EL (cell line): ENCODE measurements at places on chromosomes 11 and 22.

DNA sequence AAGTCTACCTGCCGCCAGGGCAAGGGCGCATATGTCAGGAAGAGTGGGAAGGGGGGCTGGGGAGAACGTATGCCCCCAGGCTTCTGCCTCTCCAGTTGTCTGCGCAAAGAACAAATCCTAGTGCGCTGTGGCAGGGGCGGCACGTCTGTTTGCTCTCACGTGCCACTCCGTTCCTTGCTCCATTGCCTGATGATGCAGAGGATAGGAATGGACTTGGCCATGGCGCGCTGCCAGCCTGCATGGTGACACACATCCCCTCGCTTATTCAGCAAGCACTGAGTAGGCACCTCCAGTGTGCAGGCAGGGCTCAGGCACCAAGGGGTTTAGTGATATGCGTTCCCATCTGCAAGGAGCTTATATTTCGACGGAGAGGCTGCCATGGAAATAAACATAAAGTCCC is 45.4 kb upstream of the SLC22A12 start:
- DNase-seq = peak; percentile 97

GRCh38 chr22:50058906-50059880 is 1.1 kb upstream of the TTLL8 start:
- peak; percentile 23 for DNase-seq

DNA sequence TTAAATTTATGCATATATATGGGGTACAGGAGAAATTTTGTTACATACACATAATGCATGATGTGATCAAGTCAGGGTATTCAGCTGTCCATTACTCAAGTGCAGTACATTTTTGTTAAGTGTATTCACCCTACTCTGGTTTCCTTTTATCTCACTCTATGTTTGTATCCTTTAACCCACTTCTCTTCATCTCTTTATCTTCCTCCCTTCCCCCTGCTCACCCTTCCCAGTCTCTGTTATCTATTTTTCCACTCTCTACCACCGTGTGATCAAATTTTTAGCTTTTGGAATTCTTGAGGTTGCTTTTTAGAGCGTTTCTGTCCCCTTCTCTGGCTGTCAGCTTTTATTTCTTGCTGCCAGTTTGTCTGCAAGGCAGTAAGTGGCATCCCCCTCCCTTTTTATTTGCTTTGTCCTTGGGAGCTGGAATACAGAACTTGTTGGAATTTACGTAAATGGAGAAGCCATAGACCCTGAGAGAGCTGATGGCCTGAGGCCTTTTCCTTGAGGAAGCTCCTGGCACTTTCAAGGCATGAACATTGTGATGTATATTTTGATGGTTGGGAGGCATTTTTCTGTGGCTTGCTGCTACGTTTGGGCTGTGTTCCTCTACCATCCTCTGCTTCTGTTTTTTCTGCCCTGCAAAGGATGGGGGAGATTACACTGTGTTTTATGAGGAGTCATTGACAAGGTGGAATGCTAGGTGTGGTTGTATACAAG is 148.6 kb downstream of the LDLRAD3 start:
- DNase-seq = peak; percentile 16

- no peak for DNase-seq
These were observed 13.0 kb upstream of the VPS37C start for GRCh38 chr11:61174273-61174672.

GRCh38 chr11:114426280-114426679 is 13.0 kb upstream of the REXO2 start:
- no peak for DNase-seq

DNA sequence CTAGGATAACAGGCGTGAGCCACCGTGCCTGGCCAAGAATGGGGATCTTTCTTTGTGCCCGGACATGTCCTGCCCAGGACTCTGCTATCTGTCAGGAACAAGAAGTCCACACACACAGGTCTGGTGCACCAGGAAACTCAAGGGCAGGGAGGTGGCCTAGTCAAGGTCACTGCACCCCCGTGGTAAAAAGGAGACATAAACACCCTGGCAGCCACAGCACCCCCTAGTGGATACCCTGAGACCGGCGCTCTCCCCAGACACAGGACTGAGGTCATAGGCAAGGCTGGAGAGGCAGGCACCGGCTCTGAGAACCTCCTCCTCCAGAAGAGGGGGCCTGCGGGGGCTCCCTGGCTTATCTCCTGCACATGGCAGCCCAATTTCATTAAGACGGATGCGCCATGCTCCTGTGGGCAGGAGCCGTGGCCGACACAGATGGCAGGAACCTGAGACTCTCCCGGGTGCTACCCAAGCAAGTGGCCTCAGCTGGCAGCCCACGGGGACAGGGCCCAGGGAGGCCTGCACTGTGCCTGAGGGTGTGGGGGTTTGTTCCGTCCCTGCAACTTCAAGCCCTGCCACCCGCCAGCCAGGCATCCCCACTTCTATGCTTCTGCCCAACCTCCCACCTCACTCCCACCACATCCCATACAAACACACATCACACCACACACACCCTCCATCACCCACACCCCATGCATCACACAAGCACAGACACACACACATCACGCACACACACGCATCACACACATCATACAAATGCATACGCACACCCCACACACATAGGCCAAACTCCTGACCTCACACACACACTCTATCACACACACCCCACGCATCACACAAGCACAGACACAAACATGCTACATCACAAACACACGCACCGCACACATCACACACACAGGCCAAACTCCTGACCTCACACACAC is 19.6 kb downstream of the MACROD1 start:
- DNase-seq = peak; percentile 49

DNA sequence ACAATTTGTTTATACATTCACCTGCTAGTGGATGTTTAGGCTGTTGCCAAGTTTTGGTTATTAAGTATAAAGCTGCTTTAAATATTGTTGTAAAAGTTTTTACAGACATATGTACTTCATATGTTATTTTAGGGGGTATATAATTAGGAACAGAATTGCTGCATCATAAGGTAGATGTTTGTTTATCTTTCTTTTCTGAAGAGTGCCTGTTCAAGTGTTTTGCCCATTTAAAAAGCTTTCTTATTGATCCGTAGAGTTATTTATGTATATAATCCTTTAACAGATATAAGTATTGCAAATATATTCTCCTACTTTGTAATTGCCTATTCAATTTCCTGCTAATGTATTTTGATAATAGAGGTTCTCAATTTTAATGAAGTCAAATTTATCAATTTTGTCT is 11.3 kb upstream of the CCDC81 start:
- no peak for DNase-seq

DNA sequence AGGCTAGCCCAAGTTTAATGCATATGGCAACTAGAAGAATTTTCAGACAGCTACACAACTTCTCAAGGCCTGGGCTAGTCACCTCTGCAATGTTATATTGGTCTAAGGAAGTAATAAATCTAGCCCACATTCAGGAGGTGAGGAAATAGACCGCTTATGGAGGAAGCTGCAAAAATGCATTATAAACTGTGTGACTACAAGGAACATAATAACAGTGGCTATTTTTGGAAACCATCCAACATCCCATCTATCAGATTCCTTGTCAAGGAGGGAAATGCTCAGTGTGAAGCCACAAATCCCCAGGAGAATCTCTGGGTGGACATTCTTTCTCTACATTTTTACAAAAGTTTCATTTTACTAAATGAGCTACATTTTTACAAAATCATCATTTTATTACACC is 76.1 kb downstream of the BBOX1 start:
- peak; percentile 57 for DNase-seq

- DNase-seq = no peak
These were observed 45.6 kb upstream of the ARHGAP42 start for GRCh38 chr11:100641456-100641855.

GRCh38 chr11:64869571-64870175 is 8.7 kb downstream of the EHD1 start:
- DNase-seq = no peak

- DNase-seq = peak; percentile 91
These were observed 16.1 kb downstream of the BIK start for GRCh38 chr22:43126501-43127165.

DNA sequence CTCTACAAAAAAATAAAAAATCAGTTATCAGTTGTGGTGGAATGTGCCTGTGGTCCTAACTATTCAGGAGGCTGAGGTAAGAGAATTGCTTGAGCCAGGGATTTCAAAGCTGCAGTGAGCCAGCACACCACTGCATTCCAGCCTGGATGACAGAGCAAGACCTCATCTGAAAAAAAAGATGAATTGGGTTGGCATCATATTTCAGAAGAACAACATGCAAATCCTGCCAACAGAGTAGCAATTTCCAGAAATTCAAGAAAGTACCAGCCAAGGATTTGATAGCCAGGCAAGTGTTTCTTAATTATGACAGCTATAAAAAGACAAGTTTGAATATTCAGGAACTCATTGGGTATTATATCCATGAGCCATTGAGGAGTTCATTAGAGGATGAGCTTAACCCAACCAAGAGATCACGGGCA is 75.2 kb downstream of the USP47 start:
- peak; percentile 86 for DNase-seq

- DNase-seq = no peak
These were observed 9.6 kb upstream of the SLC6A5 start for GRCh38 chr11:20589796-20590195.

- no peak for DNase-seq
These were observed 61.7 kb downstream of the PRDM11 start for GRCh38 chr11:45208135-45208534.

- DNase-seq = no peak
These were observed 893.3 kb downstream of the FAM181B start for GRCh38 chr11:81840380-81840779.

DNA sequence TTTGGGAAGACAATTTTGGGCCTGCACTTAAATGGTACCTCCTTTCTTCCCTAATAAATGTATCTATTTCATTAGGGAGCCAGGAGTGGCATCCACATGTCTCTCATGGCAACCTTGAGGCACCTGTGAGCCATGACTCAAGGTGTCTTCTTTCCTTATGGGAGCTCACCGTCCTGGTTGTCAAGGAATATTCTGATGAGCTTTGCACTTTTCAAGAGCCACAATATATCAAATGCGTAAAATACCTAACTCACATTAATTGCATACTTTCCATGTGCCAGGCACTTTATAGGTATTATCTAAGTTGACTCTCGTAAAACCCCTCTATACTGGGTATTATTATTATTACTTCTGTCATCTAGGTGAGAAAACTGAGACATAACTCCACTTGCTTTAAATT is 32.5 kb downstream of the MUC15 start:
- DNase-seq = no peak

DNA sequence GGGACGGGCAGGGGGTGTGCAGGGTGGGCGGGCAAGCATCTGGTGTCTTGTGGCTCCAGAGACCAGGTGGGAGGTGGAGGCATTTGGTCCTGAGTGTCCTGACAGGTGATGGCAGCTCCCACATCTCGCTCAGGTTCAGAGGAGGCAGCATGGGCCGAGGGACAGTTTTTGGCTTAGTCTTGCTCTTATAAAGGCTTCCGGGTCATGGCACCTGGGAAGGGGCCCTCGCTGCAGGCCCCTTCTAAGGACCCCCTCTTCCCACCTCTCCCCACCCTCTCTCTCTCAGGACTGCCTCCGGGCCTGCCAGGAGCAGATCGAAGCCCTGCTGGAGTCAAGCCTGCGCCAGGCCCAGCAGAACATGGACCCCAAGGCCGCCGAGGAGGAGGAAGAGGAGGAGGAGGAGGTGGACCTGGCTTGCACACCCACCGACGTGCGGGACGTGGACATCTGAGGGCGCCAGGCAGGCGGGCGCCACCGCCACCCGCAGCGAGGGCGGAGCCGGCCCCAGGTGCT is 9.9 kb downstream of the CCND1 start:
- DNase-seq = no peak

DNA sequence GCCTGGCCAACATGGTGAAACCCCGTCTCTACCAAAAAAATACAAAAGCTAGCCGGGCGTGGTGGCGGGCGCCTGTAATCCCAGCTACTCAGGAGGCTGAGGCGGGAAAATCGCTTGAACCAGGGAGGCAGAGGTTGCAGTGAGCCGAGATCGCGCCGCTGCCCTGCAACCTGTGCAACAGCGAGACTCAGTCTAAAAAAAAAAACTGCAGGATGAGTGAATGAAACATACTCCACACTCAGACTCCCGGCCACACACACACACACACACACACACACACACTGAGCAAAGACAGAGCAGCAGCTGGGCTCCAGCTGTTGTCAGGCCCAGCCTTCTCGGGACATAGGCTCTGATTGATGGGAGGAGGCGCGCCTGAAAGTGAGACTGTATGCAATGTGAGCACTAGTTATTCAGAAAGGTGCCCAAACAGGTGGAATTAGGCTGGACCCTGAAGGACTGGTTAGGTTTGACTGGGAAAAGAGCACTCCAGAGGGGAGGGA is 1.5 kb upstream of the PLEKHA7 start:
- DNase-seq = no peak

GRCh38 chr11:4050138-4050537 is 44.5 kb upstream of the RRM1 start:
- DNase-seq = no peak

GRCh38 chr11:28107191-28107749 is 686 bp downstream of the KIF18A start:
- DNase-seq = no peak

GRCh38 chr22:35353318-35353717 is 27.6 kb upstream of the HMOX1 start:
- DNase-seq = no peak

DNA sequence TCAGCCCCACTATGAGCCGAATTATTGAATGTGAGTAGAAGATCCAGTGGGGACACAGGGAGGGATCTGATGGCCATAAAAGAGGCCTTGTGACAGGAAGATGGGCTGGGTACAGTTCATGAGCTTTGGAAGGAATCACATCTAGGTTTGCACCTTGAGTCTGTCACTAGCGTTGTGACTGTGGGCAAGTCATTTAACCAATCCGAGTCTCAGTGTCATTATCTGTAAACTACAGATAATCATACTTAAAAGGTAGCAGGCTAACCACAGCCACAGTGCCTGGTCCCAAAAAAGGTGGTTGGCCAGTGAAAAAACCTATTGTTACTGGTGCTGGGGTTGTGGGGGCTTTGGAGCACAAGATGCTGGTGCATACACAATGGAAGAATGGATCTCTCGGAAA is 3.8 kb downstream of the HEPN1 start:
- no peak for DNase-seq

DNA sequence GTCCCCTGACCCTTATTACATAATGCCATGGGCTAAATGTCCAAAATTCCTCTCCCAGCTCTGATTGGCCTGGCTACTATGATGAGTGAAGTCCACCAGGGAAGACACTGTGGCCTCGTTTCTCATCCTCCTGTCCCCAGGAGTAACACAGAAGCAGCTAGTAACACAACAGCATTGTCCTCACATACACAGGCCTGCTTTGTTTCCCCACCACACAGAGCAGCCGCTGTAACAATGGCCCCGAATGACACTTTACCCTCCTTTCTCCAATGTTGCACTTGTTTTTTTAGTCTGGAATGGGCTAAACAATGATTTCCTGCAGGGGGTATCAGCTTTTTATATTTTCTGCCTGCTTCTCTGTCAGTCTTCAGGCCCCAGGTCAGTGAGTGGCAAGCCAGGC is at the start of gene PRR5L:
PRR5L (plus strand) TSS at position 363 of the 400 bp plus-strand sequence. CDS start 104,834 bp downstream, outside the sequence.
- no peak for DNase-seq

- DNase-seq = no peak
These were observed 2.2 kb upstream of the VWCE start for GRCh38 chr11:61297341-61297740.

DNA sequence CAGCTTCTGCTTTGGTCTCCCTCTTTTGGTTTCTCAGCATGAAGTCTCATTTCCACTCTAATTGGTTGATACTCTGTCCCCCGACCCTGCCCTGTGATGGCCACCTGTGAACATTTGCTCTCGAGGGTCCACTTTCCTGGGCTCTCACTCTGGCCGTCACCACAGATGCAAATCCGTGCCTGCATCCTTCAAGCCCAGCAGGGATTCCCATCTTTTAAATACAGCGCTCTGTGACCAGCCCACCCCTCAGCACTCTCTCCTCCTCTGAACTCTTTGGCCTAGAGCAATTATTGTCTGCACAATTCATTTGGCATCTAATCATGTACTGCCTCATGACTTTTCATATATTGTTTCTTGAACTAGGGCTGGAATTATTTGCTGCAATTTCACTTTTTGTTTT is 26.0 kb downstream of the PKNOX2 start:
- DNase-seq = no peak
